ENCODE measurements at places on chromosomes 12 and 14. TPM values are rescaled to one million over a fixed set of nuclear protein-coding genes. Genes with fewer than 3 reads are reported as not detected.

The C12orf54 gene
- polyA plus RNA-seq: 0.49 TPM

The KLRC3 gene
- not detected for polyA plus RNA-seq

The SERPINA1 gene
- 98.5 TPM for polyA plus RNA-seq

The MARK3 gene
- 111 TPM for polyA plus RNA-seq

The C1R gene
- 33.6 TPM for polyA plus RNA-seq

The C3AR1 gene
- polyA plus RNA-seq: 3.2 TPM

The WDR20 gene
- 33.3 TPM for polyA plus RNA-seq

The RFX4 gene
- 0.36 TPM for polyA plus RNA-seq

The RAB3IP gene
- 79.8 TPM for polyA plus RNA-seq

The REC8 gene
- 73.1 TPM for polyA plus RNA-seq

The ADAMTS20 gene
- 1.1 TPM for polyA plus RNA-seq

The FAM90A1 gene
- 1.9 TPM for polyA plus RNA-seq

The LUM gene
- polyA plus RNA-seq: 34.2 TPM

The LYZ gene
- polyA plus RNA-seq: 16.5 TPM

The YBX3 gene
- 215 TPM for polyA plus RNA-seq

The RPL10L gene
- polyA plus RNA-seq: 0.25 TPM

The TEDC1 gene
- polyA plus RNA-seq: 10.6 TPM

The RNASE7 gene
- 0.86 TPM for polyA plus RNA-seq

The SERPINA12 gene
- polyA plus RNA-seq: 0.77 TPM

The AGAP2 gene
- 1.1 TPM for polyA plus RNA-seq

The TAS2R43 gene
- not detected for polyA plus RNA-seq

Measured in left renal cortex interstitium (tissue), 4 donors.